ENCODE measurements at places on chromosomes 7 and 10.

DNA sequence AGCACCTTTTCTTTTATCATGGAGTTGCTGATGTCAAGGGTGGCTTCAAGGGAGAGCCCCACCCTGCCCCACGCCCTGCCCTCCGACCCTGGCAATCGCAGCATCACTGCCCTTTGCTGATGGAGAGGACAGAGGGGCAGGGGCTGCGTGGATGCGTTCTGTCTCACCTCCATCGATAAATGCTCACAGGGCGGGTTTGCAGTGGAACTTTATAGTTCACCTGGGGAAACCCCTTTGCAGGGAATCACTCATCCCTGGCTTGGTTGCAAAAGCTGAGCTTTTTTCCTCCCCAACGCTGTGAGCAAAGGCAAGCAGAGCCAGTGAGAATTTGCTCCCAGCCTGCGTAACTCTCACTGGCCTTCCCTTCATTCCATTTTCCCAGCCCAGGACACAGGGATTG, 176.8 kb downstream of the WDR37 start:
- no peak for DNase-seq

GRCh38 chr7:45712057-45712689, 138.0 kb downstream of the ADCY1 start:
- no peak for DNase-seq

DNA sequence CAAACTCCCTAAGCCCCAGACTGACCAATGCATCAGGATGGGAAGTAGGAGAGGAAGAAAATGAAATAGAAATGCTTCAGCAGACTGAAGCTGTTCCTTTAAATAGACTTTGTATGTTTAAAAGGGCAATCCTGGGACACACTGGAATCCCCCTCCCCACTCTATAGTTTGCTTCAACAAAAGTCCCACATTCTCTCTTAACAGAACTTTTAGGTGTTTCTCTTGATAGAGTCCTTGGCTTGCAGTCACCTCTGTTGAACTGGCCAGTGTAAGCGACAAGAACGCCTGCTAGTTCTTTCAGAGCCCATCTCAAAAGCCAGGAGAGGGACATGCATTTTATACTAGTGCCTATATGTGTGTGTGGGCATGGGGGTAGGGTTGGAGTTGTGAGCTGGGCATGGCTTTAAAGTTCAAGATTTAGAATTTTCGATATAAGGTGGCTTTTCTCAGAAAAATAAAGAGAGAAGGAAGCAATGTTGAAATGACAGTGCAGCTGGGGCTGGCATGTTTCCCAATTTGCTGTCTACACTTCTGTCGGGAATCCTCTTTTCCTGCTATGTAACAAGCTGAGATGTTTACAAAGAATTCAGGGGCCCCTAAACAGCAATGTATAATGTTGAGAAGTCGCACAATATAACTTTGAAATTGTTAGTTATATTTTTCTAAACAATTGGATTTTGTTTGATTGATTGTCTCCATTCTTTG, 2.1 kb downstream of the TBX20 start:
- DNase-seq = no peak

- no peak for DNase-seq
Measured at GRCh38 chr10:28326516-28327490, 23.9 kb upstream of the MPP7 start.

DNA sequence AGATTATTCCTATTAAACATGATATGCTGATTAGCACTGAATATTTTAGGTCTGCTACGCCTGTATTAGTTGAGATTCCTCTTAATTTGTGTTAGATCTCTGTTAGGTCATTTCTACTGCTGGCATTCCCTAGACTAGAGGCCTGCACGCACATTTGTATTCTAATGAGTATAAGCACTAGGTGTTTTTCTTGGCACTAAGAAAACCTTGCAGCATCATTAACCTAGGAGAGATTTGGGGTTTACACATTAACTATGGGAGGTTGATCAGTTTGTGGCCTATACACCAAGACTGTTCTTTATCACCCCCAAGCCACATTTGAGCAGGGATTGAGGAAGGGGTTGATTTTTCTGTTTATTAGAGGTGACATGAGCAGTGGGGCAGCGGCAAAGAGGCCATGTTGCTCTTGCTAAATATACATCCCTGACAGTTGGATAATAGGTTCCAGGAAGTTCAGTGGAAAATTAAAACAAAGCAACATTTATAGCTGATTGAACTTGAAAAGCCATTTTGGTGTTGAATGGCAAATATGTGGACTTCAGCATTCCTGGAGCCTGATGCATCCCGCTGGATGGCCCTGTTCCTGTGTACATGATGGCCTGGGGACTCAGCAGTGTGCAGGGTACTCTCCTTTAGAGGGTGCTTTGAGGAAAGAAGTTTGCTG, 65.2 kb downstream of the GBF1 start:
- DNase-seq = no peak

DNA sequence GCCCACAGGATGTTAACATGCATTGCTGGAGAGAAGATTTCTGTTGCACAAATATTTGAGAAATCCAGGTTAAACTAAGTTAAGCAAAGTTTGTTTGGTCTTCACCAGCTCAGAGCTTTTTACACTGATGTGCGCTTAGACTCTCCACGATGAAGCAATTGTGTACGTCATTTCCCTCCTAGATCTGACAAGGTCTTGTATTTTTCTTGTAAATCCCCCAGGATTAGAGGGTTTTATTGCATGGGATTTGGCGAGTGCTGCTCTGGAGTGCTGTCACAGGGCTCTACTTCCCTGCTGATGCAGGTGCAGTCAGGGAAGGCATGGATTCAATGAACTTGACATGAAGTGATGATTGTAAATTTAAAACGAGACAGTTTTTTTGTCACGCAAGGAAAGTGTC, 173.3 kb downstream of the PDE1C start:
- DNase-seq = no peak

DNA sequence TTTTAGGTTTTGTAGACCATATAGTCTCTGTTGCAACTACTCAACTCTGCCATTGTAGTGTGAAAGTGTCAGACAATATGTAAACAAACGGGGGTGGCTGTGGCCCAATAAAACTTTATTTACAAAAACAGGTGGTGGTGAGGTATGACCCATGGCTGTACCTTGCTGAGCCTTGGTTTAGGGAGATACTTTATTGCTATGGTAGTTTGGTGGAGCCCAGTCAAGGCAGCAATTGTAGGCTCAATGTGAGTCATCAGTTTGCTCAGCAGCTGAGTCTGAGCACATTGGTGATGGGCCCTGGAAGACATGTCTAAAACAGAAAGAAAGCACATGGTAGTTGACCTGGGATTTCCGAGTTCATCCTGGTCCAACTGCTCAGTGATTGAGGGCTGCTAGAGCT, 242.5 kb downstream of the REEP3 start:
- DNase-seq = no peak

DNA sequence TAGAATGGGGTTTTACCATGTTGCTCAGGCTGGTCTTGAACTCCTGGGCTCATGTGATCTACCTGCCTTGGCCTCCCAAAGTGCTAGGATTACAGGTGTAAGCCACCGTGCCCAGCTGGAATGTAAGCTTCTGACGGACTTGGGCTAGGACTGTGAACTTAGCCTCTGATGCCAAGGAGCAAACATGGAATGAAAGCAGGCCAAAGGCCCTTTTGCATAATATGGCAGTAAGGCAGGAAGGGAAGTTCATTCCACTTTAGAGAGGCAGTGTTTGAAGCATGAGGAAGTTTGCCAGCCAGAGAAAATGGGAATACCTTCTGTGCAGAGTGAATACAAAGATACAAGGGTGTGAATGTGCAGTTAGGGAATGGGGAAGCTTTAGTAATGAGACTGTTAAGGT, 20.3 kb downstream of the VCL start:
- DNase-seq = no peak

DNA sequence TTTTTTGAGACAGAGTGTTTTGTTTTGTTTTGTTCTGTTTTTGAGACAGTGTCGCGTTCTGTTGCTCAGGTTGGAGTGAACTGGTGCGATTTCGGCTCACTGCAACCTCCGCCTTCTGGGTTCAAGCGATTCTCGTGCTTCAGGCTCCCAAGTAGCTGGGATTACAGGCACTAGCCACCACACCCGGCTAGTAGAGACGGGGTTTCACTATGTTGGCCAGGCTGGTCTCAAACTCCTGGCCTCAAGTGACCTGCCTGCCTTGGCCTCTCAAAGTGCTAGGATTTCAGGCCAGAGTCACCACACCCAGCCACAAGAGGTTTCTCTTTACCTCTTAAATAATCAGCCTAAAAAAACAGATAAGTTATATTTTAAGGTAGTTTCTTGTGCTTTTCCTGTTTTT, 8.7 kb upstream of the ARHGAP12 start:
- DNase-seq = no peak

- no peak for DNase-seq
Measured at GRCh38 chr7:84271543-84271942, 77.0 kb upstream of the SEMA3A start.

DNA sequence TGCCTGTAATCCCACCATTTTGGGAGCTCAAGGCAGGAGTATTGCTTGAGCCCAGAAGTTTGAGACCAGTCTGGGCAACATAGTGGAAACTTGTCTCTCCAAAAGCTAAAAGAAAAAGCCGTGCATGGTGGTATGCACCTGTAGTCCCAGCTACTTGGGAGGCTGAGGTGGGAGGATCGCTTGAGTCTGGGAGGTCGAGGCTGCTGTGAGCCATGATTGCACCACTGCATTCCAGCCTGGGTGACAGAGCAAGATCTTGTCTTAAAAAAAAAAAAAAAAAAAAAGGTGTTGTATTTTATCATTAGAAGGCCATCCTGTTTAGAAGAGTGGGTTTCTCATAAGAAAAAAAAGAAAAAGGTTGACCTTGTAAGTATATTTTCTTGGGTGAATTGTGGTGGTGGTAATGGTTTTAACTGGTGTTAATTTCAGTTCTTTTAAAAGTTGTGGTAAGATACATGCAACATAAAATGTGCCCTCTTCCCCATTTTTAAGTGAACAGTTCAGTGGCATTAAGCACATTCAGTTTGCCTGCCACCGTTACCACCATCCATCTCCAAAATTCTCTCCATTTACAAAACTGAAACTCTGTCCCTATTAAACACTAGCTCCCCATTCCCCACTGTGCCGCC, 34.7 kb downstream of the GRIFIN start:
- DNase-seq = no peak

- DNase-seq = no peak
Measured at GRCh38 chr10:124293616-124294449, 124.9 kb downstream of the OAT start.

GRCh38 chr10:102633287-102633686, 11.0 kb upstream of the TRIM8 start:
- DNase-seq = peak; percentile 47

DNA sequence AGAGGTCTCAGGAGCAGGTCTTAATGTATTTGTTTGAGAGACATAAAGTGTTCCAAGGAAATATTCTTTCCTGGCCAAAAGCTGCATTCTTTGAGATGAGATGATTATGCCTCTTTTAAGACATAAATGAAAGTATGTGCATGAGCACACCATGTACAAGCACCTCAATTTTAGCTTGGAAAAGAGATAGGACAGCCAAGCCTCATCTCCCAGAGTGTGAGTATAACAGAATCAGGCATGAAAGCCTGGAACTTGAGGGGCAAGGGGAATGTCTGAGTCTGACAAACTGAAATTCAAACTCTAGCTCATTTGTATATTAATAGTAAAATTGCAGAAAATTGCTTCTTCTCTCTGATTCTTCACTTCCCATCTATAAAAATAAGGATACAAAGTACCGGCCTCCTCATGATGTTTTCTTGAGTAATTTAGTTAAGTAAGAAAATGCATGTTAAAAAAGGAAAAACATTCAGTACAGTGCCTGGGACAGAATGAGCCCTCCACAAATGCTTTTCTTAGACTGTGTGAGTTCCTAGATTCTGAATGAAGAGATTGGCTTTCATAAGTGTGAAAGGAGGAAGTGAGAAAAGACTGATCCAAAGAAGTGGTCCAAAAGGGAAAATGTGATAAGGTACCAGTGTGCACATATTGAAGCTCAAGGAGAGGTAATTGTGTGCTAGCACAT, 1260.9 kb upstream of the SORCS1 start:
- no peak for DNase-seq

DNA sequence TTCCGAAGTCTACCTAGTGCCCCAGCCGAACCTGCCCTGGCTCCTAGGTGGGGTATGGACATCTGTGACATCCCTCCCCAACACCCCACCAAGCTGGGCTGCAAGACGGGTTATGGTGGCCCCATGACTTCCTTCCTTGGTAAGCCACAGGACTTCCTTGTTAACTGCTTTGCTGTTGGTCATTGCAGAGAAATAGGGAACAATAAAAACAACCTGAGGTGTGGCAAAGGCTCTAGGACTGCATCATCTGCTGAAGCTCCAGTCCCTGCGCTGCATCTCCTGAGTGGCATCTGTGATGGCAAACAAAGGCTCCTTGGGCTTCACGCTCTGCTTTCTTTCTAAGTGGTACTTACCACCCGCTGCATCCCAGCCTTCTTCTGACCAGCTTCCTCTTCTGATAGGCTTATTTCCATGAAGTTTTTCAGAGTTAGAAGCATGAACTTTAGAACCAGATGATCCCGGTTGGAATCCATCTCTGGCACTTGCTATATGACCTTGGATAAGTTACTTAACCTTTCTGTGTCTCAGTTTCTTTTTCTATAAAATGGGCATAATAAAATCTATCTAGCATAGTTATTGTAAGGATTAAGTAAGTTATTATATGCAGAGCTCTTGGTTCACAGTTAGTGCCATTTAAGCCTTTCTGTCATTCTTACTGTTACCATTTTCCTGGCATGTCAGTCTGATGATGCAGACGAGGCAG, 216.8 kb downstream of the RPS24 start:
- no peak for DNase-seq

DNA sequence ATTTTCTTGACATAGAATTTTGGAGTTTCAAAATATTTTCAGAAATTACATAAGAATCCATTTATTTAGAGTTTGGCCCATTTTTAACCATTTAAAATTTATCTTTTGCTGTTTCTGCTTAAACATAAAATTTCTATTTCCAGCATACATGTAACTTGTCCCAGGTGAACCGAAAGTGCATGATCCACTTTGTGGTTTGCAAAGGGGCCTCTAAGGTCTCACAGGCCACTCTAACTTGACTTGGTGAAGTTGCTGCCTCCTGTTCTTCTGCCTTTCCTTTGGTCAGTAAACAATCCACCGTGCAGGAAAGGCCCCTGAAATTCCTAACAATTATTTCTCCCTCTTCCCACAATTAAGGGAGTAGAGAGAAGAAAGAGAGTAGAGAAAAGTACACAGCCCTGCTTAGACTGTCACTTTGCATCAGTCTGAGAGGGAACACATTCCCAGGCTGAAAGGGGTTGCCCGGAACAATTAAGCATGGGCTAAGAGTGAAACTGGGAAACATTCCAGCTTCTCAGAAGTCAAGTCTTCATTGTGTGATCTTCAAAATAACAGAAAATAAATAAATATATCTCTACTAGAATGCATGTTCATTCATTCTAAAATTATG, 79.5 kb upstream of the SEMA3A start:
- DNase-seq = no peak

GRCh38 chr7:149454750-149455149, 6.1 kb downstream of the ZNF777 start:
- no peak for DNase-seq

GRCh38 chr10:112160834-112161233, 22.7 kb downstream of the GPAM start:
- no peak for DNase-seq

DNA sequence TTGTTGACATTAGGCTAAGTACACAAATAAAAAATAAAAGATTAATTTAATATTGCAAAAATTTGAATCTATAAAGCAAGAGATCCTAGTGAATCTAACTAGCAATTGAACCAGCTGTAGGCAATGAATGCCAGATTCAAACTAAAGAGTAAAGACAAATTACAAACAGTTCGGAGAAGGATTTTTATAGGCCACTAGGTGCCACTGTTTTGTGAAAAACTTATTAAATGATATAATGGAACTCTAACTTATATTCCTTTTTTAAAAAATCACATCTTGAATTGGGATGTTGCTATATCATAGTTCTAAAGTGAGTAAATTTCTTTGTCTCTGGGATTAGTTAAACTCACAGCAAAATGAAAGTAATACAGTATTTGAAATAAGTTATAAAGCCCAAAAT, 39.1 kb upstream of the GNAI1 start:
- no peak for DNase-seq

Data from stimulated activated CD4-positive, alpha-beta T cell treated with anti-CD3 and anti-CD28 coated beads, Interleukin-4, amount 100 ng/mL, for 1 hour (primary cell).